Right lung (tissue), 10 donors: ENCODE measurements at places on chromosomes 2 and 18.

GRCh38 chr2:170143045-170143717 is 34.8 kb upstream of the MYO3B start:
- DNase-seq = no peak

GRCh38 chr2:170214309-170214948 is 36.5 kb downstream of the MYO3B start:
- no peak for DNase-seq

GRCh38 chr18:10141559-10141958 is 227.7 kb downstream of the VAPA start:
- no peak for DNase-seq

DNA sequence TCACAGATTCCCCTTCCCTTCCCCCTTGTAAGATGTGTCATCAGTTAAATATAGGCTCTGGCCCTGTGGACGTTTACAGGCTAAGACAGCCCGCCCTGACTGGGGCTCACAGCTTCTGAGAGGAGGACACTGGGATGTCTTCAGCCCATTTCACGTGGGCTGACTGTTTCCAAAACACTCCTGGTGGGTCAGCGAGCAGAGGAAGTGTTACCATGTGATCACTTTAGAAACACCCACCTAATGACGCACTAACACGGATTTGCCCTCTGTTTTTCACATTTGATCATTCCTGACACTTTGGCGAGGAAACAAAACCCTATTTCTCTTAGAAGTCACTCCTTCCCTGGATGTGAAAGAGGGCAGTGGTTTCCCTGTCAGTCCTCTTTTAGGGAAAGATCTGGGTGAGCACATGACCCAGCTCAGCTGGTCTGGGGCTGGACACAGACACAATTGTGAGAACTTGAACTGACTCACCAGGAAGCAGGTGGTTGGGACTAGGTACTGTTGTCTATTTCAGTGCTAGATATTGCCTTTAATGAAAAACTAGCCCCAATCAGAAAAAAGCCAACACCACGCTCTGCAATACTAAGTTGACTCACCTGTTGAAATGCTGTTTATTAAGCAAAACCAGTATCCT is 38.8 kb downstream of the BMP10 start:
- DNase-seq = no peak

DNA sequence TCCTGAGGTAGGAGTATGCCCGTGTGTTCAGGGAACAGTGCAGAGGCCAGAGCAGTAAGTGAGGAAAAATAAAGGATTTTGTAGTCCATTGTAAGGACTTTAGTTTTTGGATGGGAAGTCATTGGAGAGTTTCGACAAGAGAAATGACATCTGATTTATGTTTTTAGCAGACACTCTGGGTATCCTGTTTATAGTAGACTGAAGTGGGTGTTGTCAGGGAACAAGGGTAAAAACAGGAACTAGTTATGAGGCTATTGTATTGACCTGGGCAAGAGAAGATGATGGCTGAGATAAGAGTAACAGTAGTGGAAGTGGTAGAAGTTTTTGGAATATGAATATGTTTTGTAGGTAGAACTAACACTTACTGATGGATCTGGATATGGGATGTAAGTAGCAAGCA is 59.8 kb downstream of the GTF2A1L start:
- no peak for DNase-seq

DNA sequence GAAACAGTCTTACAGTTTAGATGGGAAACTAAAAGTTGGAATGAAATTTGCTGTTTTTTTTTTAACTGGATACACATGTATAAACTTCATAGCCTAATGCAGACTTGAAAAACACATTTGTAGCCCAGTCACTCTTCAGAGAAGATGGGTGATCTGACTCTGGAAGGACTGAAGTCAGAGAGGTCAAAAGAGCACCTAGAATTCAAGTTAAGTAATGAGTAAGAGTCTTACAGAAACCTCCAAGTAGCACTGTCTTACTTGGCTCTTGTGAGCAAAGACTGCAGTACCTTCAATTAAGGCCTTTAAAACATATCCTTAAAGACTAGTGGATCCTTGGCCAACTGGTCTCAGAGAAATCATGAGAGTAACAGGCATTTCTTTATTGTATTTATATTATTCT is 41.9 kb downstream of the TRAPPC8 start:
- no peak for DNase-seq

GRCh38 chr2:68418855-68419254 is 48.2 kb downstream of the FBXO48 start:
- no peak for DNase-seq

DNA sequence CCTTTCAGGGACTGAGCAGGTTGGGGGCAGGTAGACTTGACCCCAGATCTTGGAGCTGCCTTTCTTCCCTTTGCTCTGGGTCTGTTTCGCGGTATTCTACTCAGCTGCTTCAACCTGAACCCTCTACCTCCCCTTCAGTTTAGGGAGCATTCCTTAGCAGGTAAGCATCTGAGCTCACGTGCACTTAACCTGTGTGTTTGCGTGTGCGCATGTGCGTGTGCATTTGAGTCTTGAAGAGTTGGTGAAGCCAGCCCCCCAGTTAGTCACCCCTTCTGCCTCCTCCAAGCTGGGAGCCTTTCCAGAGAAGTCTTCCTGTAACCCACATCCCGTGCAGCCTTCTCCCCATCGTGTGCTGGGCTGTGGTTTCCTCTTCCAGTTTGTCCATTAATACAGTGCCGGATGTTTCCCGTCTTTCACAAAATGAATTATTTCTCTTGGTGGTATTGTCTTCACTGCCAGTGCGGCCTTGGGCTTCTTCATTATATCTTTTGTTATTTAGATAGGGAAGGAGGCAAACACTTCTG is 33.2 kb downstream of the B3GNT2 start:
- no peak for DNase-seq

GRCh38 chr2:127118038-127118437 is 11.1 kb upstream of the BIN1 start:
- DNase-seq = no peak

DNA sequence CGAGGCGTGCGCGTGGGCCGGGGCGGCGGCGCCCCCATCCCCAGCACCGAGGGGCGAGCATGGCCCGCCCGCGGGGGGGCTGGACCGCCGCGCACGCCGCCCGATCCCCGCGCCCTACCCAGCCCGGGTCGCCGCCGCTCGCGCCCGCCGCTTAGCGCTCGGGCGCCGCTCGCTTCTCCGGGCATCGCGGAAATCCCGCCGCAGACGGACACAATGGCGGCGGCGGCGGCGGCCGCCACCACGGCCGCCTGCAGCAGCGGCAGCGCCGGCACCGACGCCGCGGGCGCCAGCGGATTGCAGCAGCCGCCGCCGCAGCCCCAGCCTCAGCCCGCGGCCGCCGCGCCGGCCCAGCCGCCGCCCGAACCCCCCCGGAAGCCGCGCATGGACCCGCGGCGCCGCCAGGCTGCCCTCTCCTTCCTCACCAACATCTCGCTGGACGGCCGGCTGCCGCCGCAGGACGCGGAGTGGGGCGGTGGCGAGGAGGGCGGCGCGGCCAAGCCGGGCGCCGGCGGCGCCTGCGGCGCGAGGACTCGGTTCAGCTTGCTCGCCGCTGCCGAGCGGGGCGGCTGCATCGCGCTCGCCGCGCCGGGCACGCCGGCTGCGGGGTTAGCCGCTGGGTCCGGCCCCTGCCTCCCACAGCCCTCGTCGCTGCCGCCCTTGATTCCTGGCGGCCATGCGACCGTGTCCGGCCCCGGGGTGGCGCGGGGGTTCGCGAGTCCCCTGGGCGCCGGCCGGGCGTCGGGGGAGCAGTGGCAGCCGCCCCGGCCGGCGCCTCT is 453 bp downstream of the CABLES1 start:
- no peak for DNase-seq

GRCh38 chr2:65479524-65479923 is 47.1 kb upstream of the SPRED2 start:
- DNase-seq = no peak

DNA sequence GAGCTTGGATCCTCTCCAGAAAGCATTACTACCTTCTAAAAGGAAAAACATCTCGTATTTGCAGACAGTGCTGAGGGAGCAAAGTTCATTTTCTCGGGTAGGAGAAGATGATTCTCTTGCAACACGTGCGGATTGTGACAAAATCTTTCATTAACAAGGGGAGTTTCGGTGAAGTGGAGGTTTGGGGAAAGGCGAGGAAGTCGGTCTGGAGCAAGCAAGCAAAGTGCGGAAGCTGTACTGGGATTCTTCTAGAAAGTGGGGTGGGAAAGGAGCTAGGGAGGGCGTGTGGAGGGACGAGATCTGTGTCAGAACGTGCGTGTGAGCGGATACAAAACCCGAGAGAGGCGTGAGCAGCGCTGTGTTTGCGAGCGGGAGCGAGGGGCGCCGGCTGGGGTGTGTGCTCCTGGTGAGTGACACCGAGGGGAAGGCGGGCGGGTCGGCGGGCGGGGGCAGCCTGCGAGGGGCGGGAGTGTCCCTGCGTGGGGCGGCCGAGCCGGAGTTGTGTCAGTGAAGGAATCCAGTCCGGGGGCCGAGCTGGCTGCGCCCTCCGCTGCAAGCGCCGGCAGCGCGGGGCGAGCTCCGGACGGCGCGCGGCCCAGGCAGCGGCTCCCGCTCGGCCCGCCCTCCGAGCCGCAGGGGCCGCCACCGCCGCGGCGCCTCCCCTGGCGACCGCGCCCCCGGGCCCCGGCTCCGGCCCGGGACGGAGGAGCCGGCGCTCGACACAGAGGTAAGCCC is at the start of gene SPATS2L:
Gene SPATS2L (plus strand): TSS at position 498 of the 735 bp plus-strand sequence. CDS start 82,552 bp downstream, outside the sequence.
- DNase-seq = peak; percentile 70

DNA sequence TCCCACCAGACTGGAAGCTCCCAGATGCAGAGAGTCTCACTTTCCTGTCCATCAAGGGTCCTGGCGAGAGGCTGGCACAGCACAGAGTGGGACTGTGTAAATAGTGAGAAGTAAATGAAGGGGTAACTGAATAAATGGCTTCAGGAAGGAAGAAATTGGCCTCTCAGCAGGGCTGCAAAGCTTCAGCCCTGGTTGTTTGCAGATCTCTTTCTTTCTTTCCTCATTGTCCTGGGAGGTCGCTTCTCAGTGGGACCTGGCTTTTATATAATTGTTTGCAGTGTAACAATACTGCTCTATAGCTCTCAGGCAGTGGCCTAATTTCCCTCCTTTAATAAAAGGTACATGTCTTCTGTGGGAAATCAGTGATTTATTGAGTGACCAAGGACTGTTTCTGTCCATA is 74.9 kb upstream of the GPR45 start:
- DNase-seq = no peak
